ENCODE measurements at places on chromosomes 7 and 10.

- no peak for DNase-seq
Observed at GRCh38 chr7:155951554-155952158, 139.4 kb upstream of the SHH start.

GRCh38 chr7:18893156-18893555 lies 224.3 kb downstream of the TWIST1 start:
- DNase-seq: no peak

GRCh38 chr7:8800986-8801385 lies 367.6 kb downstream of the NXPH1 start:
- no peak for DNase-seq

DNA sequence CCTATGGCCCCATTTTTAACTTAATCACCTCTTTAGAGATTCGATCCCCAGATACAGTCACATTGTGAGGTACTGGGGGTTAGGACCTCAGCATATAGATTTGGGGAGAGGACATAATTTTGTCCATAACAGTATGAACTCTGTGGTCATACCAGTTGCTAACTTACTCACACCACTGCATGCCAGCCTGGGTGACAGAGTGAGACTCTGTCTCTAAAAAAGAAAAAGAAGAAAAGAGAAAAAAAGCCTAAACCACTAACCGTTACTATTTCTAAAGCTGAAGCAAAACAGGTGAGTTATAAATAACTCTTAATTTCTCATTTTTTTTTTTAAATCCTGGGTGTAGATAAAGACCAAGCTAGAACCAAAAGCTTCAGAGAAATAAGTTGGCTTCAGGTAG lies 155.1 kb upstream of the AUTS2 start:
- no peak for DNase-seq

DNA sequence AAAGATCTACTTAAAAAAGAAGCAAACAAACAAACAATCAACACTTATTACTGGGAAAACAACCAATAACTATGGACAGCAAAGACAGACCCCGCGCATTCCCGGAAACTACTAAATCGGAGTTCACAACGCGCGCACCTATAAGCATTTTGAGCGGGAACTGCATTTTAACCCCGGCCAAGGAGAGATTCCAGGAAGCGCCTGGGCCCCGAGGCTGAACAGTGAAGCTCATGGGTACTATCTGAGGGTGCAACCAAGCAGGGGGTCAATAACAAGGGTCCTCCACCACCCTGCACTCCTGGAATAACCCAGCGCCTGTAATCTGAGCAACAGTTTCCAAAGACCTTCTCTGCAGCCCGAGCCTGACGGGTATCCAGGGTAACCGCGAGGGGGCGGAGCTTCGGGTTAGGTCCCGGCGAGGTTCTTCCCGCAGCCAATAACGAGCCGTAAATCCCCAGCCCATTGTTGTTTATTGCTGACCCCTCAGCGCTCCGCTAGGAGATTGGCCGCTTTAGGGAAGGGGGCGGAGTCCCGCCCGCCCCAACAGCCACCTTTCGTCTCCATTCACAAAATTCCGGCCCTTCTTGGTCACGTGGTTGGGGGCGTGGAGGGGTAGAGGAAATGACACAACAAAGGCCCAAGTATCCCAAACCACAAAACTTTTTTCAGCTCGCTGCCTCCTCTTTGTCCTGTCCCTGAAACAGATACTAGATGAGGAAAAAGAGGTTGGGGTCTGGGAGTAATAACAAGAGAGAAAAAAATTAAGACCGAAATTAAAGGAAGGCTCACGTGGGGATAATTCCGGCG lies 1.7 kb upstream of the ETV1 start:
- peak; percentile 96 for DNase-seq

DNA sequence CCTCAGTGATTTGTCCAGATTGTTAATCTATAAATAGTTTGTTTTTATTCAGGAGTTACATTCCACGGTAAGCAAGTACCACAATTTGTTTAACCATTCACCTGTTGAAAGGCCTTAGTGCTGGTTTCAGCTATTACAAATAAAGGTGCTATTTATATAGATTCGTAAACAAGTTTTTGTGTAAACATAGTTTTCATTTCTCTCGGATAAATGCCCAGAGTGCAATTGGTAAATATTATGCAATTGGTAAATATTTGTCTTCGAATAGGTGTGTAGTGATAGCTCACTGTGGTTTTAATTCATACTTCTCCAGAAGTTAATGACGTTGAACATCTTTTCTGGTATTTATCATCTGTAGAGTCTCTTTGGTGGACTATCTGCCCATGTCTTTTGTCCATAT lies 76.4 kb upstream of the RSU1 start:
- no peak for DNase-seq

- no peak for DNase-seq
Observed at GRCh38 chr7:71594736-71595135, 462.8 kb downstream of the GALNT17 start.

- DNase-seq: no peak
Observed at GRCh38 chr10:20635570-20635969, 261.5 kb downstream of the NEBL start.

DNA sequence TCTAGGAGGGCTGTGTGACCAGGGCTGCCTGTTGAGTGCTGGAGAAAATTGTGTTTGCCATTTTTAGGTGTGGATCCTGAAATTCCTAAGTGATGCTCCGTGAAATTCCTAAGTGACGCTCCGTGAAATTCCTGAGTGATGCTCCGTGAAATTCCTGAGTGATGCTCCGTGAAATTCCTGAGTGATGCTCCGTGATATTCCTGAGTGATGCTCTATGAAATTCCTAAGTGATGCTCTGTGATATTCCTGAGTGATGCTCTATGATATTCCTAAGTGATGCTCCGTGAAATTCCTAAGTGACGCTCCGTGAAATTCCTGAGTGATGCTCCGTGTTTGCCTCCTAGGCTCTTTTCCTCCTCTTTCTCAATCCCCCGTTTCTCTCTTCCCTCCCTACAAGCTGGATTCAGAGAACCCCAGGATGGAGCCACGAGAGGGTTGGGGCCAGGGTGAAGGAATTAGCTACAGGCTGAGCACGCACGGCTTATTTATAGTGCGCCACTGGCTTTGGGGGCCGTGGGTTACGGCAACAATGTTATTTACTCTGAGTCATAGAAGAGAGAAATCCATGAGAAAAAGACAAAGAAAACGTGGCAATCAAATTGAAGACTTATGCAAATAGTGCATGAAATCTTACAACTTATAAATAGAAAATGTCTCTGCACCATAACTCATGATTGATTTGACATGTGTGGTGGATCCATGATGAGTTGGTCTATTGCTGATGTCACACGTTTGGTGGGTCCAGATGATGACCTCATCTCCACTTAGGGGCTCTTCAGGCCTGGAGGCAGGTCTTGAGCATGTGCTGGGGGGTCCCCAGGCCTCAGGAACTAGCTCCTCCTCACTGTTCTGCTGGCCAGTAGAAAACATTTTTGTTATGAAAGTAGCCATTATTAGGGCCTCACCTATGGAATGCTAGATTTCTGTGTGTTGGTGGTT lies 224.6 kb downstream of the WDR37 start:
- no peak for DNase-seq

DNA sequence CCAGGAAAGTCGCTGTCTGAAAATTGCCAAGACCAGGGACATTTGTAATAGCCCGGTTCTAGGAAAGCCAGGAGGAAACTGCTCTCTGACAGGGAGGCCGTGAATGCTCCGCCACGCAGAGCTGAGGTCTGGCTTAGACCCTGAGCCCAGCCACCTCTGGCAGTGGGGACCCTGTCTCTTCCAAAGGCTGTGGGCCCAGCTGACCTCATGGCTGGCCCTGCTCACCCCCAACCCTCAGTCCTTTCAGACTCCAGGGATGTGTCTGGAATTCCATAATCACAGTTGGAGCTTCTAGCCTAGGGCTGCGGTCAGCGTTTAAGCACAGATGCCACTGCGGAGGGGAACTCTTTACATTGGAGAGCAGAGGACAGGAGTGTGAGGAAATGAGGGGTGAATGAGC lies 6.6 kb upstream of the VIPR2 start:
- no peak for DNase-seq

DNA sequence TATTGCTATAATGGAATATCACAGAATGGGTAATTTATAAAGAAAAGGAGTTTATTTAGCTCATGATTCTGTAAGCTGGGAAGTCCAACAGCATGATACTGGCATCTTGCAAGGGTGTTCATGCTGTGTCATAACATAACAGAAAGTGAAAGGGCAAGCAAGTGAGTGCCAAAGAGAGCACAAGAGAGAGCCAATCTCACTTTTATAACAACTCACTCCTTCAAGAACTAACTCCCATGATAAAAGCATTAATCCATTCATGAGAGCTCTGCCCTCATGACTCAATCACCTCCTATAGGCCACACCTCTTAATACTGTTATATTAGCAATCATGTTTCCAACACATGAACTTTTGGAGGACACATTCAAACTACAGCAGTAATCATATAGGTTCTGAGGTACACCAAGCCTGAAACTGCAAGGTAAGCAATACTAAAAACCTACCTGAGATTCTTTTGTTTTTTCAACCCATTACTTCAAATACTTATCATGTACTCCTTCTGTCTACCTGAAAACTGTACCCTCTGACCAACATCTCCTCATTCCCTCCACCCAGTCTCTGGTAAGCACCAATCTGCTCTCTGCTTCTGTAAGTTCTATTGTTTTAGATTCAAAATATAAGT lies 219.7 kb downstream of the MTERF1 start:
- no peak for DNase-seq

GRCh38 chr7:22361320-22361719 lies 4.4 kb upstream of the RAPGEF5 start:
- no peak for DNase-seq

DNA sequence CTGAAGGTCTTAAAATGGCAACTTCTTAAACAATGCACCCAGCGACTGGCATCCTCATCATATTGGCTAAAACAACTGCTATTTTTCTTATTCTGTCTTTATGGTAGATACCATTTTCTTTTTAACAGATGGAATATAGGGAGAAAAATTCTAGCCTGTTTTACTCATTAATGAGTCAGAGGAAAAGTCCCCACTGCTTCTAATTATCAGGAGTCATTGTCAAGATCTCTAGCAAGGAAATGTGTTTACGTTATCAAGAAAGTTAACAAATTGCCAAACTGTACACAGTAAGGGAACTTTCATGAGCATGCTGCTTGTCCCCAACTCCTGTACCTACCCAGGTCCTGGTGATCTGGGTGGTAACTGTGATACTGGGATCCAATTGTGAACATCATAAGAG lies 117.7 kb upstream of the KIAA1217 start:
- no peak for DNase-seq

- no peak for DNase-seq
Observed at GRCh38 chr10:80319318-80319717, 29.9 kb upstream of the MAT1A start.

- no peak for DNase-seq
Observed at GRCh38 chr7:142231716-142232115, 26.1 kb downstream of the PRSS58 start.

GRCh38 chr7:3065724-3066143 lies 22.1 kb upstream of the CARD11 start:
- no peak for DNase-seq

DNA sequence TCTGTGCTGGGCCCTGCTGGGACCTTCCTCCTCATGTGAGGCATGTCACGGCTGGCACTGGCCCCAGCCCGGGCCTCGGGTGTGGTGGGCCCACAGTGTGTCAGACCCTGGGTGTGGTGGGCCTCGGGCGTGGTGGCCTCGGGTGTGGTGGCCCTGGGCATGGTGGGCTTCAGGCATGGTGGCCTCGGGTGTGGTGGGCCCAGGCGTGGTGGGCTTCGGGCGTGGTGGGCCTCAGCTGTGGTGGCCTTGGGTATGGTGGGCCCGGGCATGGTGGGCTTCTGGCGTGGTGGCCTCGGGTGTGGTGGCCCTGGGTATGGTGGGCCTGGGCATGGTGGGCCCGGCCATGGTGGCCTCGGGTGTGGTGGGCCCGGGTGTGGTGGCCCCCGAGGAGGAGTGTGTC lies 40.4 kb downstream of the NKX6-2 start:
- DNase-seq: no peak

- no peak for DNase-seq
Observed at GRCh38 chr10:45461034-45461433, 87.0 kb downstream of the ALOX5 start.

GRCh38 chr7:12570534-12571461 lies at the start of gene SCIN:
TSS of gene SCIN (plus strand) at chr7:12570720. CDS start at chr7:12570787, 67 bp downstream.
- no peak for DNase-seq

- no peak for DNase-seq
Observed at GRCh38 chr7:131690441-131690840, 134.0 kb upstream of the PODXL start.

All from fibroblast of skin of left biceps (primary cell).